ENCODE measurements at places on chromosomes 3 and 15.
A peak's percentile ranks its signal among the peaks of the same experiment; 100 is the strongest.

GRCh38 chr3:128083980-128084674, 31.9 kb downstream of the SEC61A1 start:
- DNase-seq, result no peak

- DNase-seq, result no peak
Measured at GRCh38 chr15:71853543-71853942, 43.2 kb downstream of the NR2E3 start.

GRCh38 chr3:89560568-89560967, 453.1 kb downstream of the EPHA3 start:
- DNase-seq, result no peak

- no peak for DNase-seq
Measured at GRCh38 chr3:45976191-45977091, 19.2 kb downstream of the FYCO1 start.

- DNase-seq, result no peak
Measured at GRCh38 chr3:134976948-134977347, 181.9 kb downstream of the EPHB1 start.

GRCh38 chr3:168220556-168220955, 124.8 kb upstream of the GOLIM4 start:
- DNase-seq, result no peak

GRCh38 chr15:80730926-80731325, 35.8 kb downstream of the ABHD17C start:
- DNase-seq, result no peak

DNA sequence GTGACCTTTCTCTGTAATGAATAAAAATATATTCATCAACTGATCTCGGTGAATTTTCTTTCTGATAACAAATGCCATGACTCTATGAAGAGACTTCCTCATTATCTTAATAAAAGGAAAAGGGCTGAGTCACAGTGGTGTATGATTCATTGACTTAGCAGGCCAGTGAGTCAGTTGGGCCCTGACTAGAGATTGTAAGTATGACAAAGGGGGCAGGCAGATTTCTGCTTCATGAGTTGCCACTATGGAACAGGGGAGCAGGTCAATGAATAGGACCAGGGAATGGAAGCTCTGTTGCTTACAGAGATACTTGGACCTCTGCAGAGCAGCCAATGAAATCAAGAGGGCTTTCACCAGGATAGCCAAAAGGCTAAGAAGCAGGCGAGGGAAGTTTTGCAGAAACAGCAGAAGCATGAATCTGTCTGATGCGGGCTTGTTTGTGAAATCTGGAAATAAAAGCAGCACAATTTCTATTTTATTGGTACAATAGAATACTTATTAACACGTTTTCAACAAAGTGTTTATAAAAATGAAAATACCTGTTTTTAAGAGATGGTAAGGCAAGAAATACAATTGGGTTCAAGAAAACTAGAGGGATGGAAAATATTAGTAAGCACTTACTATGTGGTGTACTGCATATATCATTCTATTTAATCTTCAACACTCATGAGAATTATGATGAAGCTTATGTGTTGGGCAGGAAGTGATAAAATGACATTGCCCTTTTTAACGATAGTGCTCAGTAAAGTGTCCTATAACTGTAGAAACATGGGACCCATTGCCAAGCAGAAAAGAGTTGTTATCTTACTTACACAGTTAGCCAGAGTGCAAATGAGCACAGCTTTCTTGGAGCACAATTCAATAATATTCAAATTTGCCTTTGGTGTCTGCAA, 169.8 kb upstream of the MYRIP start:
- DNase-seq, result peak; percentile 73

DNA sequence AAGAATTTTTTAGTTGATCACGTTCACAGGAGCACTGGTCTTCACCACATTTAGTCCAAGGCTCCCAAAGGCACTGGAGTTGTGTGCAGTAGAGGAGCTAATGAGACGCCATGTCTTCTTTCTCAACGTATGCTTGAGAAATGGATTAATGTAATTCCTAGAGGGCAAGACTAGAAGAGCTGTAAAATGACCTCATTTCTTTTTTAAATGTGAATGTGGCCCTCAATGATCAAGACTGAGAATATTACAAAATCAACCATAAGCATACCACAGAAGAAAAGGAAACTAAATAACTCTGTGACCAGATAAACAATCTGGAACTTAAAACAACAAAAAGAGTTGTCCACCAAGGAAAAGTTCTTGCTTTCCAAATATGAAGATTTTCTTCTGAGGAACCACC, 112.1 kb upstream of the THBS1 start:
- no peak for DNase-seq

Measured in H54 (cell line).